B cell (primary cell): ENCODE measurements at places on chromosomes 2 and 18. TPM values are rescaled to one million over a fixed set of nuclear protein-coding genes. Genes with fewer than 3 reads are reported as not detected.
A peak's percentile ranks its signal among the peaks of the same experiment; 100 is the strongest.

DNA sequence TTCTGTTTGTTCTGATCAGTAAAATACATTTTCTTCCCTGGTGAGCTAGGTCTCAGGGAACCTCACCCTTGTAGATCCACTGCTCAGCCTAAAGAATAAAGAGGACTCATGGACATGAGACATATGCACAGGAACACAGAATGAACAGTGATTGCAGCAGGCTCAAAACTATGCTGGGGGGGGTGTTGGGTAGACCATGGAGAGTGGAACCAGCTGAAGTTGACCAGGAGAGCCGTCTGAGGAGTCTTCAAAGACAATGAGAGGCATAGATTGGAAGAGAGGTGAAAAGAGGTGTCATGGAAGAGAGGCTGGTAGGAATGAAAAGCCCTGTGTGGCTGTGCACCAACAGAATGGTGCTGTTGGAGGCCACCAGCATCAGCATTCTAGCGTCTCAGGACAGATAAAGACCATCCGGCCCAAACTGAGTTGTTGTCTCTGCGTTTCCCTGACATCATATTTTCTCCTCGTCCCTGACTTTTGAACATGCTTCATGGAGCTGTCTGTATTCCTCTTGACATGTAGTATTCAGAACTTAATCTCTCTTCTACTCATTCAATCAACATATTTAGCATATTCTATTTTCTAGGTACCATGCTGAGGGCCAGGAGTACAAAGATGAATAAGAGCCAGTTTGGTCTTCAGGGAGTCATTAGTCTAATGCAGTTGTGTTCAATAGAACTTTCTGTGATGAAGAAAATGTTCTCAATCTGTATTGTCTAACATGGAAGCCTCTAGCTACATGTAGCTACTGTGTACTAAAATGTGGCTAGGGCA lies 331.8 kb downstream of the CYP26B1 start:
- no peak for DNase-seq

DNA sequence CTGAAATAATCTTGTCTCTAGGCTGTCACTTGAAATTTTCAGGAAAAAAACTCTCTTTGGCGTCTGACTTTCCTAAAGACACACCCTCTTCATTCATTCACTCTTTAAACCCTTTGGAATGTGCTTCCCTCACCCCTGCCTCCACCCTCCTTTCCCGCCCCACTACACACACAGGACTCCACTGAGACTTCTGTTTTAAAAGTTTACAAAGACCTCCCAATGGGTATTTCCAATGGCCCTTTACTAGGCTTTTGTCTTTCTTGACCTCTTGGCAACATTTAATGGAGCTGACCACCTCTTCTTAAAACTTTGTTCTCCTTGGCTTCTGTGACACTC lies 96.1 kb downstream of the RBMS1 start:
- no peak for DNase-seq

DNA sequence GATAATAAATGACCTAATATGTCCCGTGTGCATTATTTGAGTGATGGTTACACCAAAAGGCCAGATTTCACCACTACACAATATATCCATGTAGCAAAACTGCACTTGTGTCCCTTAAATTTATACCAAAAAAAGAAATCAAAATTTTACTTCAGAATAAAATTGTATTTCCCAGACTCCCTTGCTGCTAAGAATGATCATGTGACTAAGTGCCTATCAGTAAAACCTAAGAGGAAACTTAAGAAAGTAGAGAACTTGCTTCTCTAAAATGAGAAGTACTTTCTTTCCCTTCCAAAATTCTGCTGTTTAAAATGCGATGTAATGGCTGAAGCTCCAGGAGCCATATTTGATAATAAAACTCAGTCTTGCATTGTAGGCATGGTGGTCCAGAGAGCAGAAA lies 24.0 kb downstream of the PROKR1 start:
- no peak for DNase-seq

DNA sequence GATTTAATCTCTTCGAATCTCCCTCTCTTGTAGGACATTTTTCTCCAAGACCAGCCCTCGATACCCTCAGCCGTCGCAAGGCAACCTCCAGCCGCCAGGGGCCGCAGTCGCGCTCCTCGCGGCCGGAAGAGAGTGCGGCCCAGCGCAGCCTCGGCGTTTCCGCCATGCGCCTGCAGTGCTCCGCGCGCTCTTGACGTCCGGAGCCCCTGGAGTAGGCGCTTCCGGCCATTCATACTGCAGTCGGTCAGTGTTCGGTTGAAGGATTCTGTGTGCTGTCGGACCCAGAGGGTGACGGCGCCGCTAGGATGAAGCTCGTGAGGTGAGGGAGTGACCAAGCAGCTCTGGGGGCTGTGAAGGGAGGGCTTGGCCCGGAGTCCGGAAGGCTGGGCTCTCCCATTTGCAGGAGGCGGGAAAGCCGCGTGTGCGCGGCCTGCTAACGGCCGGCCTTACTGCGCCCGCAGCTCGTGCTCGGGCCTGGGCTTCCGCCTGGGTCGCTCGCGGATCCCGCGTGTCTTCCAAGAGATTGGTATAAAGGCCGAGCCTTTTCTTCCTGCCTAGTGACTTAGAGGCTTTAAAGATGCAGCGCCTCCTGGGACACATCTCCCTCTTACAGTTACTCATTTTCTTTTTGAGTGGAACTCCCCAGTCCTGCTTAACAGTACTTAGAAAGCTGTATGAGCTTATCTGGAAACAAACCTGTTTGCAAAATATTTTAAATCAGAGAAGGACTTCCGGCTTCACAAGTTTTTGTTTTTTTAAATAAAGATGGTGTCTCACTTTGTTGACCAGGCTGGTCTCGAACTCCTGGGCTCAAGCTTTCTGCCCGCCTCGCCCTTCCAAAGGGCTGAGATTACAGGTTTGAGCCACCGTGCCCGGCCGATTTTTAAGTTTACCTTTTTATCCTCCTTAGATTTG lies at the start of gene SNRPD1:
Gene SNRPD1, plus strand, starts transcription at position 190 of the 915 bp plus-strand sequence. Its CDS starts 116 bp downstream, at position 306.
- DNase-seq: peak; percentile 92

DNA sequence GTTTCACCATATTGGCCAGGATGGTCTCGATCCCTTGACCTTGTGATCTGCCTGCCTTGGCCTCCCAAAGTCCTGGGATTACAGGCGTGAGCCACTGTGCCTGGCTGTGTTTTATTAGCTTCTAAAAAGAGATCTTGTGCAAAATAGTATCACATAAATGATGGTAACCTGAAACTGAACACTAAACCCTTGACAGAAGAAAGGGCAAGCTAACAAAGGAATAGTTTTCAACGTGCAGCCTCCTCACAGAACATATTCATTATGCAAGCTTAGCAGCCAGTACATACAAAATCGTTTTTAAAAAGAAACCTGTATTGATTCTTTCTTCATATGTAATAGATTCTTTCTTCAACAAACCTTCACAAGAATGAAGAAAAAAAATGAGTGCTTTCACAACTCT lies 20.6 kb downstream of the CHN1 start:
- no peak for DNase-seq

GRCh38 chr18:48621240-48621639 lies 82.4 kb downstream of the CTIF start:
- DNase-seq: no peak

DNA sequence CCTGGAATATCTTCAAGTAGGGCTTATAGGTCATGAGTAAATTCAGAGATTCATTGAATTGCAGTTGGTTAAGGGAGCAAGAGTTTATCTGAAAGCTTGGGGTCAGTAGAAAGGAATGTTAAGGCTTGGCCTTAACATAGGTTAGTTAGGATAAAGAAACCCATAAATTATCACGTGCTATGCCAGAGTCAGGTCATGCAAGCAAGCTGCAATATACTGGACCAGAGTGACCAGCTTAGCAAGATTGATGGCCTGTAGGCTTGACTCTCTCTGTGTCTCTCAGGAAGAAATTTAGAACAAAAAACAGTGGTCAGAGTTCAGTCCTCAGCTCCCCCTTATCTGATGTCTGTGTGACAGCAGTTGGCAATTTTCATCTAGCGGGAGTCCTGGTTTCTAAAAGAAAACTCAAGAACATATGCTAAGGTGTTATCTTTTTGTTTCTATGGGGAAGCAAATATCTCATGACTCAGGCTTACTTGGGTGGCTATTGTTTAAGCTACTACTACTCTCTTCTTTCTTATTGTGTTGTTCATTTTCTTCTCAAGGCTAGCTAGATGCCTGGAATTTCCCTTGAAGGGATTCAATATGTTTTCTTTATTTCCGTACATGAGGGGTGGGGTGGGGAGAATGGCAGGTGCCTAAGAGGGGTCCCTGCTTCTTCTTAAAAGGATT lies 28.7 kb upstream of the MARCO start:
- DNase-seq: no peak

Gene LAMA3
- total RNA-seq: 0.32 TPM in 1 of 2 replicates, not detected in the other

DNA sequence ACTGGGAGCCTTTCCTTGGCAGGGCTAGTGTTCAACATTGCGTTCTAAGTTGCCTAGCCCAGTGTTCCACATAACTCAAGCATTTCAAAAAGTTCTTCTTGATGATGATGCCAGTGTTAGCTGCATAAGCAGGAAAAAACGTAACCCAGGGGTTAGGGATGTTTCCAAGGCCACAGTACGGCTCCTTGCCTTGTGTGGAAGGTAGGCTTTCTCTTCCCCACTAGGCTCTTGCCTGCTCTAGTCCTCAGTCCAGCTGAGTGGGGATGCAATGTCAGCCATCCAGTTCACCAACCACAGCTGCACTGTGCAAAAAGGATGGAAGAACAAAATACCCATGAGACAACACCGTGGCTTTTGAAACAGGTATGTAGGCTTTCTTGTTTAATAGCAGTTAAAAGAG lies 28.0 kb upstream of the CYP26B1 start:
- DNase-seq: no peak

GRCh38 chr2:74536166-74536950 lies 6.6 kb downstream of the HTRA2 start:
- no peak for DNase-seq

- peak; percentile 41 for DNase-seq
Measured at GRCh38 chr2:62197925-62198633, 2.2 kb downstream of the B3GNT2 start.

Gene TPO
- not detected in 2 replicates for total RNA-seq

Gene DOCK10
- total RNA-seq: 139 and 140 TPM in 2 replicates

DNA sequence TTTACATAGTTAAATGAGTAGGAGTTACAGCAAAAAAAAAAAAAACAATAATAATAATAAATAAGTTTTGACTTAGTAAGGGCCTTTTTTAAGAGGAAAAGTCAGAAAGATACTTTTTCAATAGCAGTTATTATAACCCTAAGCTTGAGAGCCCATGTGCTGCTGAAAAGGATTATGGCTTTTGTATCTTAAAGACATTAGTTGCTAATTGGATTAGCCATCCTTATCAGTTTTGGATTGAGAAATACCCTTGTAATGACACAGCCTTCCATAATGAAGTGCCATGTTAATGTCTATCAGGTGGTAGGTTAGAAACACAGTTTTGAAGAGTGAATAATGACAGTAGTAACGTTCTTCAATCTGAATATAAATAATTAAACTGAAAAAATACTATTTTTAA lies 554.0 kb downstream of the RIT2 start:
- no peak for DNase-seq

Gene ST6GAL2
- not detected in 2 replicates for total RNA-seq

DNA sequence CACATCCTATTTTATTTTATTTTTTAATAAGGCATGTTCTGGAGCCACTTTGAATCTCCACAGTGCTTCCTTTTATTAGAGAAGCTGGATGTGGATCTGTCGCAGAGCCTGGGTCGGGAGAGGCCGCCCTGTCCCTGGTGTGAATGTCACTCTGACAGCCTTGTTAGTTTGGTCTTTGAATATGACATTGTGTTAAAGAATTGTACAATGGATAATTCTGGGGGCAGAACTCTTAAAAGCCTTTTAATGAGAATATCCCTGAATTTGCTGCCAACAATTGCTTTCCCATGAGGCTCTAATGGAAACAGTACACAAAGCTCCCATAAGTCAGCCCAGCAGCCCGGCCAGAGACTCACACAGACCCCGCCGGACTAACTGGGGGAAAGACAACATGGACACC lies 82.4 kb downstream of the MTCL1 start:
- no peak for DNase-seq

- no peak for DNase-seq
Measured at GRCh38 chr2:147076634-147077033, 768.2 kb upstream of the ACVR2A start.

DNA sequence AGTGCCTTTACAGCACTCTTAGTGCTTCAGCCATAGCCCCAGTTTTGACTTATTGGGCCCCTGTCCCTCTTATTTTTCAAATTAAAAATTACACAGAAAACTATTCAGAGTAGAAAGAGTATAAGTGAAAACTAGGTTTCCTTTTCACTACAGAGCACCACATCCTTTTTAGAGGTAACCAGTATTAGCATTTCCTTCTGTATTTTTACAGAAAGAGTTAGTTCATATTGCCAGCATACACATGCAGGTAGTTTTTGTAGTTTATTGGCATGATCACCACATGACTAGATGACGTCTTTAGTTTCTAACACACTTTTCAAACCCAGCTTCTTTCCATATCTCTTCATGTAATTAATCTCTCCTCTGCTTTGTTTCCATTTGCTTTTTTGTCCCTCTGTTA lies 66.4 kb downstream of the UBE2E3 start:
- DNase-seq: peak; percentile 8

DNA sequence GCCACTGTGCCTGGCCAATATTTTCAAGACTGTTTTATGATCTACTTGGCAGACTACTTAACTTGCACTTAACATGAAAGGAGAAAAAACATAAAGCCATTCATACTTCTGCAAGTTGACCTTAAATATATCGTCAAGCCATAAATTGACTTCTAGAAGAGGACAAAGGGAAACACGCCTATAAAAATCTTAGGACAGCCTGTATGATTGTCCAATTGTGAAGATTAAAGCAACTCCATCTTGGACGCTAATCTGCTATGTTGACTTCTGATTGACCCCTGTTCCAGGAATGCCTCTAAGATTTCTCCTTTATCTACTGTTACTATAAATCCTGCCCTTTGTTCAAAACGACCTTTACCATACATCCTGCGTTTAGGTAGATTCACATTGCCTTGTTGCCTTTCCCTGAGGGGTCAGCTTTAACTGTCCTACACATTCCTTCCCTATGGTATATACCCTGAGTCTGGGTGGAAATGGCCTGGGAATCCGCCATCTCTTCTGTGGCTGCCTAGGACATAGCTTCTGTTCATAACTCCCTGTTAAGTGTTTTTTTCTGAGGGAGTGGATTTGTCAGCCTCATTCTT lies 40.2 kb upstream of the SLC35F5 start:
- DNase-seq: no peak

DNA sequence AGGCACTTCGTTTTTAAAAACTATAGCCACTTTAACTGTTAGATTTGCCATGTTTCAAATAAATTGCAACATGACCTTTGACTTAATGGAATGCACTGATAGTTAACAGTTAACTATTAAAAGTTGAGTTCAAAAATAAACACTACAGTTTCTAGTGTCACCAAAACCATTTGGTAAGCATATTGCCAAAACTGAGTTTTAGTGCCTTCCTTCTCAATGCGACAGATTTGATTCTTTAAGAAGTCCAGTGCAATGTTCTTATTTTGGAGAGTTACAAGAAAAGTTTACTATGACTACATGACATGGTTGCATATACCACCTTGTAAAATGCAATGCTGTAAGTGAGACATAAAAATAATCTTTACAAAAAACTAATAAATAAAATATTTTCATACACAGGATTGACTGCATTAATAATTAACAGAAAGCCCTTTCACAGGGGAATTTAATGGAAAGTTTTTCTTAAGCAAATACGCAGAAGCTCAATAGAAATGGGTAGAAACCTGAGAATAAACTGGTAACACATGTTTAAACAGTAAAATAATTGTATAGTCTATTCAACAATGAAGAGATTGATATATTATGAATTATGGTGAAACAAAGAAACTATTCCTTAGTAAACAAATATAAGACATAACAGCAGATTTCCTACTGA lies 53.8 kb downstream of the GRB14 start:
- DNase-seq: no peak

- no peak for DNase-seq
Measured at GRCh38 chr2:196289000-196289399, 117.6 kb upstream of the STK17B start.
